Astrocyte of the hippocampus (primary cell): ENCODE measurements at places on chromosomes 2 and 18.

DNA sequence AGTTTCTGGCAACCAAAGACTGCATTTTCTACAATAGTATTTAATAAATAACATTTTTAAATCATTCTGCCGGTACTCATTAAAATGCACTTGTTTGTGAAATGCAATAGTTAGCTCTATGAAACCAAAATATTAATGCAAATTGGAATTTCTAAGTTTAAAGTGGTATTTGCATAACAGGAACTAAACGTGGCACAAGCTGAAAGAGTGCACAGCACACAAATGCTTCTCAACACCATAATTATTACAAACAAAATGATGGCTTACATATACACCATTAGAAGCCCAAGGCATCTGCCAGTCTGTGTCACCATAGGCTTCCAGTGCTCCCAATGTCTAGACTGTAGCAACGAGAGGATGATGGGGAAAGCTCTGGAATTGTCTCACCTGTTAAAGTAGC, 280.5 kb downstream of the TCF4 start:
- no peak for DNase-seq

DNA sequence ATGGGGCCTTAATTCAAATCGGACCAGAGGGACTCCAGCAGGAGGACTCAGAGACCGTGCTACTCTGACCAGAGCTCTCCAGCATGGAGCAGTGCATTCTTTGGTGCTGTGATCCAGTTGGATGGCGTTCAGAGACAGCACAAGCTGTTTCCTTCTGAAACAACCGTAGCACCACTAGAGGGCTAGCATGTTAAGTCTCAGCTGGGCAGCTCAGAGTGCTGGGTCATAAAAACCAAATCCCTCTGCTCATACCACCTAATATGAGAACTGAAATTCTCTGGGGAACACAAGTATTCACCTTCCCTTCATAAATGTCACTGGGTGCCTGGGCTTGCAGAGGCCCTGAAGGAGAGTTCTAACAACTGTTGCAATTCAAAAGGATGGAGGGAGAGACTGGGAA, 97.7 kb upstream of the TFCP2L1 start:
- no peak for DNase-seq

DNA sequence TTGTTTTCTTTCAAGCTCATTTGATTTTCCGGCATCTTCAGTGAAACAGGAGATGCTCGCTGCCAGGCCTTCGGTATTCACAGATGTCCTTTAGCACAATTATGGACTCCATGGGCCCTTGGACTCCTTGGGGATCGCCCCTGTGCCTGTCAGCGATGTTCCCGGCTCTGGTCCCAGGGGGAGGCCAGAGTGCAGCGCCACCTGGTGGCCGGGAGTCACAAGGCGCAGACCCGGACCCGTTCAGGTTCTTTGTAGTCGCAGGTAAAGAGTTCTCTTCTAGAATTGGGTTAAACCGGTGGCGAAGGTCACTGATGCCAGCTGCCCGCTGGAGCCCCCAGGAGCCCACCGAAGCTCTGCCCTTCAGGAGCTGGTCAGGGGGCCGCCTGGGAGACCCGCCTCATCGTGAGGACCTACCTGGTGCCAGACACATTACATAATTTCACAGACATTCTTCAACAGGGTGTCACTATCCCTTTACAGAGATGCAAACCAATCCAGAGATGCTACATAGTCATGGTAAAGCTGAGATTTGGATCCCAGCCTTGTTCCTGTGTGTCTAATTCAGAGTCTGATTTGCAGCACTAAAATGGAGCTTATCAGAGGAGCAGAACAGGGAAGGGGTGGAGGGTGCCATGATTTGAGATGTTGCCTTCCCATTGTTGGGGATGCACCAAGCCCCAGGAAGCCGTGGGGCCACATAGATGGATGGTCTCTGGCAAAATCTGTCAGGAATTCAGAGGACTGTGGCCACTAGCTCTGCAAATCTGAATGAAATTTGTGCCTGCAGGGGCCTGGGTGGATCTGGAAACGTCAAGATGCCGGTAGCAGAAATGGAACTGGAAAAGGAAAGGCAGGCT, 6.0 kb upstream of the INPP5D start:
- peak; percentile 66 for DNase-seq

DNA sequence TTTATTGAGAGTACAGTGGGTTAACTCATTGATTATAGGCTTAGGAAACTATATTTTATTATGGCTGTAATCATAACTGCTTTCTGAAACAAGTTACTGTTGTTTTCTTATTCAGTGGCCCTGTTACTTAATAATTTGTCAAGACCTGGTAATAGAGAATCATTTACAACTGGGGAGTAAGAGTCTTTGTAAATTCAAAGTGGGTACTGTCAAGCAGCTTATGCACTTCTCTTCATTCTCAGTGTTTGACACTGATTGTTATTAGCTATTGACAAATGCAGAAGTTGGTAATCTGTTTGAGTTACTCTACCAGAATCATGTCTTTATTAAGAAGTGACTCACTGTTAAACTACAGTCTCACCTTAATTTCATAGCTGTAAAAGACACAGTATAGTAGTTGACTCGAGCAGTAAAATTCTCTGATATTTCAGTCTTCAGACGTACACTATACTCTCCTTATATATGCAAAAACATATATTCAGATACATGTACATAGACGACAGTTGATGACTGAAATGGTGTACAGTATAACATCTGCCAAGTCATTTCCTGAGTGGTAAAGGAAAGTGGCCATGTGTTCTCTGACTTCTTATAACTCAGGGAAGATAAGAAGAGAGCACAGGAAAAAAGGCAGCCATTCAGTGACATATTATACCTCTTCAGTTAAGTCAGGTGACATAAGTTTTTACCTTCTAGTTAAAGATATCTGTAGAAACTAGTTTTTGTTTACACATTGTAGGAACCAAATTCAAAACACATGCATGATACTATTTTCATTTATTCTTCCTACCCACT, 36.0 kb upstream of the TTC27 start:
- DNase-seq: no peak

- DNase-seq: peak; percentile 77
Observed at GRCh38 chr2:10835052-10835970, 22.7 kb upstream of the PDIA6 start.

DNA sequence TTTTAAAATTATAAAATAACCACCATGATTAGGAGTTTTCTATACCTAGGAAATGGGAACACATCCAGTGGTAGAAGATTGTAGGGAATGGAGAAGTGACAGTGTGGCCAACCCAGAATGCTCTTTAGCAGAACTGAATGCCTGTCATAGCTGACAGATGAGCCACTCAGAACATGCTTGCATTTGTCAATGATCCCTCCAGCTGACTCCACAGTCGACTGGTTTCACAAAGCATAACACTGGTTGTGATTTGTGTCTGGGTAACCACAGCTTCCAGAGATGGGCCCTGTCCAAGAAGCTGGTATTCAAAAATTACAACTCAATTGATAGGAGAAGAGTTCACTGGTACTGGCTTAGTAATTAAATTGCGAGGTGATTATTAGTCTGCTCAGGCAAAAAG, 9.0 kb upstream of the CTIF start:
- DNase-seq: peak; percentile 89

DNA sequence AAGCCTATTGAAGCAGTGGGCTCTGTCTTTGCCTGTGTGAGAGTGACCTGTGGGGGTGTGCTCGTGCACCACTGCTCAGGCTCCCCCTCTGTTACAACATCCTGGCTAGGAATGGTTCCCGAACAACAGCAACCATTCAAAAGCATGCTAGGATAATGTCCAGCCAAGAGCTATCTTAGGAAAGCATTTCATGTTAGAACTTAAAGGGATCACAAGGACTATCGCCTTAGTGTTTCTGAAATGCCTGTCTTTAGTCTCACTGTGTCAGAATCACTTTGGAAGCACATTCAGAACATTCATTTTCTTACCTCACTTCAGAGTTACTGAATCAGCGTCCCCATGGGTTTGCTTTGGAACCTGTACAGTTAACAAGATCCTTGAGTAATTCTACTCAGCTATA, 134.9 kb upstream of the DSEL start:
- peak; percentile 2 for DNase-seq

DNA sequence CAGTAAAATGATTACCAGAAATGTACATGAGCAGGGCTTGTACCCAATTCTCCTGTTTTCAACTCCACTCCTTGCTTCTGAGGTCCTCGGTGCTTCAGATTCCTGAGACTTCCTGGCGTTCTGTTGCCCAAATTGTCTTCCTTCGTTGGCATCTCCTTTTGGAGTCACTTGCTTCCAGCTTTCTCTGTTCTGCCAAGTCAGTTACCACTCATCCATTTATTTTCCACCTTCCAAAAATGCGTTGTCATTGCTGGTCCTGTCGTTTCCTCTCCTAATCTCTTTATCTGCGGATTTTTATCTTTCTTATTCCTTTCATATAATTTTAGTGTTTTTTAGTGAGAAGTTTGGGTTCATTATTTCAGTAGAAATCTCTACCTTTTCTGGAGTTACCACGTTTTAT, 18.5 kb upstream of the EFR3B start:
- no peak for DNase-seq

DNA sequence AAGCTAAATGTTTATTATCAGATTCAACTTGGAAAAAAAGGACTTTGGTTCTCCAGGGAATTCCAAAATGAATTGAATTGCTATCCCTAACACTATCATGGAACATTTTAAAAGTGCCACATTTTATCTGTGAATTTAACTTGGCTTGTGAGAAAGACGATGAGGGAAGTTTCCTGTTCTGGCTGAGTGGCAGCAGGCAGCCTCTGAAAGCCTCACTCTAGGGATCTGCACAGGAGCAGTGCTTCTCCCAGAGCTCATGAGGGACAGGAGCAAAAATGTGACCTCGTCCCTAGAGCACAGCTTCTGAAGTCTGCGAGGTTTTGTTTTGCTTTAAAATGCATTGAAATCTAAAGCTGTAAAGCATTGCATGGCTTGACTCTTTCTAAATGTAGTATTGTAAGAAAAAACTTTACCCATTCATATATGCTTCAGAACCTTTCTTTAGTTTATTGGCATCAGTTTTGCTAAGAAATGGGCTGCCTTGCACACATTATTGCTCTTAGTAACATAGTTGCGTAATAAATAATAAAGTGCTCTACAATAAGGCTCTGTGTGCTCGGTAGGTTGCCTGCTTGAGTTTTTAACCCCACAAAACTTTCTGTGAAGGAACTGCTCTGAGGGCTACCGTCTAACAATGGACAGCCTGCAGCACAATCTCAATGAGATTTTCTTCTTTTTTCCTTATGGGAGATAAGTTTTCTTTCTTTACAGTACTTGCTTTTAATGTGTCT, 136.2 kb upstream of the CDCA7 start:
- no peak for DNase-seq

- no peak for DNase-seq
Observed at GRCh38 chr2:168233726-168234406, 13.5 kb downstream of the STK39 start.

DNA sequence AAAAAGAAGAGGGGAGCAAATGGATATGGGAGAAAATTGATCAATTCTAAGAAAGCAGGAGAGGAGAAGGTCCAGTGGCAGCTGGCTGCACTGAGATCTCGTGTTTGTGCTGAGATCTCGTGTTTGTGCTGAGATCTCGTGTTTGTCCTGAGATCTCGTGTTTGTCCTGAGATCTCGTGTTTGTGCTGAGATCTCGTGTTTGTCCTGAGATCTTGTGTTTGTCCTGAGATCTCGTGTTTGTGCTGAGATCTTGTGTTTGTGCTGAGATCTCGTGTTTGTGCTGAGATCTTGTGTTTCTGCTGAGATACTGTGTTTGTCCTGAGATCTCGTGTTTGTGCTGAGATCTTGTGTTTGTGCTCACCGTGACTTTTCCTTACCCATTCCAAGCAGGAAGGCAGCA, 254.4 kb downstream of the BCL2 start:
- no peak for DNase-seq

- no peak for DNase-seq
Observed at GRCh38 chr18:22538426-22538825, 120.7 kb upstream of the CTAGE1 start.

GRCh38 chr2:109683452-109683851, 69.3 kb downstream of the SOWAHC start:
- no peak for DNase-seq

DNA sequence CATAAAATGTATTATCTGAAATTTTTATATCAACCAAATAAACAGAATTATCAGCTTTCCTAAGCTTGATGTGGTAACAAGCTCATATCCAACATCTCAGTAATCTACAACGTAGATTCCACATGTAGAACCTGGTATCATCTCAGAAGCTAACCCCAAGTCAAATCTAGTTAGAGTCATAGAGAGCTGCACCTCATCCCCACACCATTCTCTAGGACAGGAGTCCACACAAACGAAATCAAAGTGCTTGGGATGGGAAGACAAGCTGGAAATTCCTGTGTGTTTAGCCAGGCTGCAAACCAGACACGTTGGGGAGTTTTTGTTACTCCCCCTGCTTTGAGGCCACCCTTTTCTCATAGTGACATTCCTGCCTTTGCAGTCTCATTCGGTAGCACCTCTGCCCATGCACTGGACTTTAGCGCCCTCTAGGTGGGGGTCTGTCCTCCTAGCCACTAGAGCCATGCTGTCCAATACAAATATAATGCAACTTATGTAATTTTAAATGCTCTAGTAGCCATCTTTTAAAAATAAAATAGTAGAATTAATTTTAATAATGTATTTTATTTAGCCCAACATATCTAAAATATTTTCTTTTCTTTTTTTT, 28.1 kb upstream of the SATB2 start:
- DNase-seq: peak; percentile 80

- peak; percentile 77 for DNase-seq
Observed at GRCh38 chr2:8662239-8662879, 19.5 kb upstream of the ID2 start.

DNA sequence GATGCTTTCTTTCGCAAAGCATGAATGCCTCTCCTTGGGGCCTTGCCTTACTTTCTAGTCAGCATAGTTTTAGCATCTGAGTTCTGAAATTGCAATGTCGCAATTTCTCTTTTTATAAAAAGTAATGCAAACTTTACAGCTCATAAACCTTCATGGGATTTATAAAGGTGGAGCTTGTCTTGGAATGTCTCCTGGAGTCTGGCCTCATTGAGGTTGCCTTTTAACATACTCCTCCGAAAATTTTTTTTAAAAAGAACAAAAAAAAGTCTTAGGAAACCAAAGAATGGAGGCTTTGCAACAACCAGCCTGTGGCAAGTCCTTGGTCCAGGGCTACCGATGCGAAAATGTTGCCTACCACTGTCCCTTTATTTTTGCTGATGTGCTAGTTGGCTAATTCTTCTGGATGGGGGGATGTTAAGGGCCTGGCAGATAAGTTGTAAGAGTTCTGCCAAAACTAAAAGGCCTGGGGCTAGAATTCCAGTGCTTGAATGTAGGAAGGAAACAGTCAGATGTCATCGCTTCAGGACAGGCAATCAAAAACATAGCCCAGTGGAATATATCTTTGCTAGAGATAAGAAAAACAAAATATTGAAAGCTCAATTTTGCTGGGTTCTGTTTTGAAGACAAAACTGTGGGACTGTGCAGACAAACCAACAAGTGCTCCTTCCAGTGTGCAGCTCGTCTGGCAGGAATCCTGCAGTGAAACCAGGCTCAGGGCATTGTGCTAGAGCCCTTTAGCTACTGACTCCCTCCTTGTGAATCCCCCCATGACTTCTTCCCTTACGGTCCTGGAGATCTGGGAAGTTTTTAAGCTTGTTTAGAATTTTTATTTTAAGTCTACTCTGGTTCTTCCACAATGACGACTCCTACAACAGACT, 213.0 kb downstream of the PIEZO2 start:
- no peak for DNase-seq

- DNase-seq: no peak
Observed at GRCh38 chr2:123086613-123087385, 938.3 kb upstream of the CNTNAP5 start.
